Fibroblast of skin of left quadriceps (primary cell): ENCODE measurements at places on chromosomes 3 and 15.
A peak's percentile ranks its signal among the peaks of the same experiment; 100 is the strongest.

DNA sequence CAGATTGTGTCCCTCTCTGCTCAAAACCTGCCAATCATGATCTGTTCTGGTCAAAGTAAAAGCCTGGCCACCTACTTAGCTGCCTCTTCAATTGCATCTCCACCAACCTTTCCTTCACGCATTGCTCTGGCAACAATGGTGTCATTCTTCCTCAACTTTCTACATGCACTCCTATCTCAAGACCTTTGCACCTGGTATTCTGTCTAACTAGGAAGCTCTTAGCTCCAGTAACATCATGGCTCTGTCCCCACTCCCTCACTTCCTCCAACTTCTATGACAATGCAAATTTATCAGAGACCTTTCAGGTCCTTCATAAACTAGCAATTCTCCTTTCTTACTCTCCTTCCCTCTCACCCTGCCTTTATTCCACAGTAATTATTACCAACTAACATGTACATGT is 267.4 kb upstream of the ARL6 start:
- no peak for DNase-seq

DNA sequence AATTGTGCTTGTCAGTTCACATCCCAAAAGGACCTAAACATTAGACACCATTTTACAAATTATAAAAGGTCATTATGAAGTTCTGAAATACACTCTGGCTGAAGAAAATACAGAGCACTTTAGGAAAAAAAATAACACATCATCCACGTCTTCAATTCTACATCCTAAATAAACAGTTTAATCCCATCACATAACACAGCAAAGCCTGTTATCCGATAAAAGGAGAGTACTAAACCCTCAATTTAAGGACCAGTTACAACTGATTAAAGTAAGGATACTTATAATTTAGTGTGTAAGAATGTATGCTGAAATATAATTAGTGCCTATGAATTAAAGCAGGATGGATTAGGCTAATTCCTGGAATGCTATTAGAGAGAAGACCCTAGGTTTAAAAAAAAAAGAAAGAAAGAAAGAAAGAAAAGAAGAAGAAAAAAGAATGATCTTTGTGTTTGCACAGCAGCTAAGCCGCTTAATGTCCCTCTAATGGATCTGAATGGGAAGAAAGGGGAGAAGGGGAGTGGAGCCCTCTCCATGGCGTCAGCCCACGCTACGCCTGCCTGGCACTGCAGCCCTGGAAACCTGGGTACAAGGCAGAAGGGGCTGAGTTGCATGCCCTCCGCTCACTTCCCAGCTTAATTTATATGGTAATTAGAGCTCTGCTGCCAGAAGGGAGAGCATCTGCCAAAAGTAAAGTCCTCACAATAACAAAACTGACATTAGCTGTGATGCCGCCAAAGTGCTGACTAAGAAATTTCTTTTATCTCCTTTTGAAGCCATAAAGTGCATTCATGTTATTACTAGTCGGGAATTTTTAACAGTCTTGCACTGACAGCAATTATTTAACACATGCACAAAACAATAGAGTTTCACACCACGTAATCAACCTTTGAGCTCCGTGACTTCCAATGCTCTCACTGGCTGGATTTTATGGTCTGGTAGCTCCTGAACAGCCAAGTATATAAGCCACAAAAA is 90.0 kb downstream of the FSIP1 start:
- no peak for DNase-seq

DNA sequence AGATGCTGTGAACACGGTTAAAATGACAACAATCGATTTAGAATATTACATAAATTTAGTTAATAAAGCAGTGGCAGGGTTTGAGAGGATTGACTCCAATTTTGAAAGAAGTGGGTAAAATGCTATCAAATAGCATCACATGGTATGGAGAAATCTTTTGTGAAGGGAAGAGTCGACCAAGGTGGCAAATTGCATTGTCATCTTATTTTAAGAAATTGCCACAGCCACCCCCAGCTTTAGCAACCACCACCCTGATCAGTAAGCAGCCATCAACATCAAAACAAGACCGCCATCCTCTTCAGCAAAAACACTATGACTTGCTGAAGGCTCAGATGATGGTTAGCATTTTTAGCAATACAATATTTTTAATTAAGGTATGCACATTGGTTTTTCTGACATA is 5.7 kb upstream of the CCR5 start:
- no peak for DNase-seq

- no peak for DNase-seq
Measured at GRCh38 chr15:72047020-72047419, 70.9 kb downstream of the MYO9A start.

GRCh38 chr3:46124216-46125177 is 83.6 kb downstream of the CCR1 start:
- no peak for DNase-seq

- DNase-seq = no peak
Measured at GRCh38 chr3:165984589-165984988, 147.4 kb upstream of the BCHE start.

DNA sequence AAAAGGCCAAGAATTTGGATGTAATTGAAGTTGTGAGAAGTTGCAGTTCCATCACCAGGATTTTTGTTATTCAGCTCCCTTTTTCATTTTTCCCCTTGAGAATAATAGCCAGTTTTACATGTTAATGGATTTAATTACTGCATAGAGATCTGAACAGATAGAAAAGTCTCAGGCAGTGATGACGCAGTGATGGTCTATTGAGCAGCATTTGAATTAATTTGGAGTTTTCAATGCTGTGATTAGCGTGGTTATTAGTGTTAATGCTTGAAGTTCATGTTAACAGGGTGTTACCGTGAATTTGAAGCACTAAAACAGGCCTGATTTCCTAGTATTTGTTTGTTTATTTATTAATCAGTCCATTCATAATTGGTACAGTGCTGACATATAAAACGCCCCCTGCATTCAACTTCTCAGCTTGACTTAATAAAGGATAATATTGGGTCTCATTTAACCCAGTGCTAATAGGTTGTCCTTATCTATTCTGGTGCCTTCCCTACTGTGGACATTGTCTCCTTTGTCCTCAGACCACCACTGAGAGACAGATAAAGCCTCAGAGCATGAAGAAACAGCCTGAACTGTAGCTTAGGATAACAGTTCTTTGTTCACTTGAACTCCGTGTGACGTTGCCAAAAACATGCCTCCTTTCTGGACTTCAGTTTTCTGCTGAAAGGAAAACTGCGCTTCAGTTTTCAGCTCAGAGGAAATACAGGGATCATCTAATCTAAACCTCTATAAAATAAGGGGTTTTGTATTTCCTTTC is 82.4 kb downstream of the RTP4 start:
- DNase-seq = no peak

DNA sequence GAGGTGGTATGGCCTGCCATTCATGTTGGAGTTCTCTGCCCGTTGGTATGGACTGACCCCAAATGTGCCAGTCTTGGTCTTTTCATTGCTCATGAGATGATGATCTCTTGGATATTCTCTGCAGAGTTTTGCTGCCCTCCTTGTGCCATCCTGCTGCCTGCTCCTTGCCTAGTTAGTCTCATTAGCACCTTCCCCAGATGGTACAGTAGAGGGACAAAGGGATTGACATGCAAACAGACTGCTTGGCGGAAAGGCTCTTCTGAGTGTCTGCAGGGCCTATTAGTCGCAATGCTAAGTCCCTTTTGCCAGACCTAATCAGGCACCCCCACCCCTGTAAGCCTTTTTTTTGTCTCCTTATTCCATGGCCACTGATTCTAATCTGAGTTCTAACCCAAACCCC is 90.6 kb downstream of the ARNT2 start:
- no peak for DNase-seq

DNA sequence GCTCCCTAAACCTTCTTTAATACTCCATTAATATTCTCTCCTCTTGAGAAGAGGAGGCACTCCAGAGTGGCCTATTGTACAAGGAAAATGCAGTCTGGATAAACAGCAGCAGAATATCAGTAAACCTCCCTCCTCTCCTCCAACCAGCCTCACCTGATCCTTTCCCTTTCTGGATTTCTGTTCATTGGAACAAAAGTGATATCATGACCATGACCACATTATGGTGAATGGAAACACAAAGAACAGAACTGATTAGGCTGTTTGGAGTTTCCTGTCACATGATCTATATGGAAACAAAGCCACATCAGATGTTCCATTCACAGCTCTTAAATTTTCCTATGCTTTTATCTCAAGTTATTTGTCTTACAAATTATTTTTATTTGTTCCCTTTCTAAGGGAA is 14.6 kb downstream of the C2CD4B start:
- DNase-seq = no peak

GRCh38 chr3:120324190-120324589 is 25.0 kb downstream of the LRRC58 start:
- no peak for DNase-seq

DNA sequence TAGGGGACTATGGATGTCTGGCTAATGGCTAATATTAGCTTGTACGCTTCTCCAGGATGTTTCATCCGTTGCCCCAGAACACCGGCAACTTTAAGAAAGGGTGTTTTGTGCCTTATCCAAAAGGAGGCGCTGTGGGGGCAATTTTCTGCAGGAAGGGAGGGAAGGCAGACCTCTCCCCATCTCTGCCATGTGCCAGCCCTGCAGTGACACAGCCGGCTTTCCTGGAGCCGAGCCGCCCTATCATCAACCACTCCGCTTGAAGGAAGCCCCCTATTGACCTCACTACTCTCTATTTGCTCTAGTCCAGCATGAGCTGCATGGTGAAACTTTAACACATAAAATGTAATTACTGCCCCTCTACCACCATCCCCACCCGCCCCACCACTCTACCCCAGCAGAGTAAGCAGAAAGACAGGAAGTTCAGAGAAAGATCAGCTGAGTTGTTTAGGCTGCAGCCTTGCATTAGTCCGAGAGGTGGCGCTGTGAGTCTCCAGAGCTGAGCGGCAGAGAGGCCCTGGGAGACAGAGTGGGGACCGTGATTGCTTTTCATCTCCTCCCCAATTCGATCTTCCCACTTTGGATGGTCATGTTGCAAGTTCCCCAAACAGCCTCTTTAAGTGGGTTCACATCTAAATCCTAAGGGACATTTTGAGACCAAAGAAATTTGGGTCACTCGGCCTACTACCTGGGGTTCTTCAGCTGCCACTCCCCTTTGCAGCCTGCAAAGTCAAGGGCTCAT is 24.5 kb upstream of the RAD18 start:
- peak; percentile 24 for DNase-seq

GRCh38 chr15:73600413-73601335 is 32.5 kb downstream of the NPTN start:
- no peak for DNase-seq

GRCh38 chr3:183515968-183516851 is 39.3 kb downstream of the KLHL6 start:
- DNase-seq = no peak

- DNase-seq = no peak
Measured at GRCh38 chr15:60373745-60374144, 24.0 kb downstream of the ANXA2 start.

- DNase-seq = no peak
Measured at GRCh38 chr3:74515451-74515850, 99.0 kb downstream of the CNTN3 start.
